Stomach (tissue), 19 donors: ENCODE measurements at places on chromosomes 1 and 21.
A peak's percentile ranks its signal among the peaks of the same experiment; 100 is the strongest.

- DNase-seq = no peak
Measured at GRCh38 chr1:74522148-74522547, 9.7 kb upstream of the LRRC53 start.

- DNase-seq = no peak
Measured at GRCh38 chr1:28244549-28245251, 8.8 kb downstream of the ATP5IF1 start.

- no peak for DNase-seq
Measured at GRCh38 chr1:157949074-157949354, 44.4 kb upstream of the KIRREL1 start.

DNA sequence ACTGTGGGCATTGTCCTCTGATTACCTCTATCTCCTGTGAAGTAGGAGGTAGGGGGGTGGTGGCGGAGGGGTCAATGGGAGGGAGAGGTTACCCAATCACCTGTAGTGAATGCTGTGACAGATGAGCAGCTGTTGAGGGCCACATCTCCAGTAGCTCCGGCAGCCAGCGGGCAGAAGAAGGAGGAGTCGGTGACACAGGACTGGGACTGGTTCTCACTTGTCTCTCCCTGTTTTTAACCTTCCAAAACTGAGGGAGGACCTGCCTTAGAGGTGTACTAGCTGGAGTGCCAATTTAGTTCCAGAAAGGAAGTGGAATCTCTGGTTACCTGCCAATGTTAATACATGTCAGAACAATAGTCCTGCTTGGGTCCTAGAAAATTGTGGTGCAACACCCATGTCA is 56.2 kb upstream of the ENAH start:
- DNase-seq = no peak

DNA sequence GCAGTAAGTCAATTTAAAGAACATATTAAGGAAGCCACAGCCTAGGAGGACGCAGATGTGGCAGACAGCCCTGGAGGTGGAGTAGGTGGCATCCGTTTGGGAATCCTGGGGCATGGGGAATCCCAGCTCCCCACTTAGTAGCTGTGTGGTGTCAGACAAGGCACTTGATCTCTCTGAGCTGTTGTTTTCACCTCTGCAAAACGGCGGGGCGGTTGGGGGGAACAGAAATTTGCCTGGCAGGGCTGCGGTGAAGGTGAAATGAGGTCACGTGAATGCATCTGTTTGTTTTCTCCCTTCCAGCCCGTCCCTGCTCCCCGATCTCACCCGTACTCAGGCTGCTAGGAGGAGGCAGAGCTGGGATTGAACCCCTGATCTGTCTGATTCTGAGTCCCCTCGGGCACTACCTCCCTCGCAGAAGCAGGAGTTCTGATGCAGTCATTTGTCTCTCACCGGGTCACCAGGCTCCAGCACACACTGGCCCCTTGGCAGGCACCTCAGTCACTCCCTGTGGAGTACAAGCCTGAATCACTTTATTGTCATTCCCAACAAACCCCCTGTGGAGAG is 2.2 kb upstream of the LAPTM5 start:
- no peak for DNase-seq

- no peak for DNase-seq
Measured at GRCh38 chr1:189036628-189037027, 1441.0 kb downstream of the BRINP3 start.

DNA sequence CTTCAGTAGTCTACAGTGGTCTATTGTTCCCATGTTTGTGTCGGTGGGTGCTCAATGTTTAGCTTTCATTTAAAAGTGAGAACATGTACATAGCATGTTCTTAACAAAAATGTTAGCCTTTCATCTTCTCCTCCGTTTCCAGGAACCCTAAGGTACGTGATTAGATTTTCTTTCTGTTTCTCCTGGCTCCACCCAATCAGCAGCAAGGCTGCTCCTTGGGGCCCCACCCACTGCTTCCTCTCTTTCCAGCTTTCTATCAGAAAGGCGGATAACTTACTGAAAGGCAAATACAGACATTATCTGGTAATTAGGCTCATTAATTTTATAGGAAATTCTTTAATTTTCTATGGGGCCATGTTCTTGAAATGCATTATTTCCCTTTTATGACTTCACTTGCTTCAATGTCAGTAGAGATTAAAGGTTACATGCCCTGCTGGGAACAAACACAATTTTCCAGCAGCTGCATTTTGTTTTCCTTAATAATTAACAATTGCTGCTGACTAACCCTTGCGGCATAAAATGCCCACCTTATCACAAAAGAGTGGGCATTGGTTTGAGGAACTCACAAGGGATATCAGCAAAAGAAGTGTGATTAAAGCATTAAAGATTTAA is 324.9 kb upstream of the SNX7 start:
- peak; percentile 66 for DNase-seq

DNA sequence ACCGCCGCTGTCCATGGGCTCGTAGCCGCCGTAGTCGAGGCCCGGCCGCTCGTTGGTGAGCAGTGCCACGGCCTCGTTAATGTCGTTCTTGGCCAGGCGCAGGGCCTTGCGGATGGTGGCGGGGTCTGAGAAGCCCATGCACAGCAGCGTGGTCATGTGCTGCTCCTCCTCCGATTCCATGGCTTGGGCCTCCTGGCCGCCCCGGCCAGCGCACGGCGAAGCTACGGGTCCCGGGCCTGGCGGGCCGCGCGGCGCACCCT is 300 bp downstream of the USP24 start:
- peak; percentile 27 for DNase-seq

GRCh38 chr1:247172996-247173395 is 1.2 kb upstream of the ZNF124 start:
- DNase-seq = peak; percentile 7

- no peak for DNase-seq
Measured at GRCh38 chr1:168303716-168304540, 23.3 kb downstream of the TBX19 start.

DNA sequence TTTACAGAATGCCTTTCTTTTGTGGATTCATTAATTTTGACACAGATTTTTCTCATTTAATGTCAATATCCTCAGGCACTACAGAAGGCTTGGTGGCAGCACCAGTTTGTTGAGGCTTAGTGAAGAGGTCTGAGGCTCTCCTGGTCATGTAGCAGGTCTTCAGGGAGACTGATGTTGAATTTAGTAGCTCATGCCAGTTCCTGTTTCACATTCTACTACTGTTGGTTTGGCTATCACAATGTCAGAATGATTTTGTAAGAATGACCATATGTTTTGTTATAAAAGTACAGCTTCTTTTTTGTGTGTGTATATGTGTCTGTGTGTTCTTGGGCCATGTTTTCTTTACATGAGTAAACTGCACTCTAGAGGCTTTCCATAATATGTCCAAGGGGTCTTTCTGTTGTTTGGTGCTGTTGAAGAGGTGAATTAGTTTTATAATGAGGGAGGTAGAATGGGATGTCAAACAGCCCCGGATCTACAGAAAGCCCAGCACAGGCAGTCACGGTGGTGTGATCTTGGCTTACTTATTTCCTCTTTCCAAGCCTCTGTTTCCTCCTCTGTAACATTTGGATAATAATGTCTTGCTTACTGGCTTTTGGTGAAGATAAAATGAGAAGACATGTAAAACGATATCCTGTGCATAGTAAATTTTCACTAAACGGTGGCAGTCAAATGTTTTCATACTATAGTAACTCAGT is 32.0 kb downstream of the C1orf21 start:
- DNase-seq = no peak

DNA sequence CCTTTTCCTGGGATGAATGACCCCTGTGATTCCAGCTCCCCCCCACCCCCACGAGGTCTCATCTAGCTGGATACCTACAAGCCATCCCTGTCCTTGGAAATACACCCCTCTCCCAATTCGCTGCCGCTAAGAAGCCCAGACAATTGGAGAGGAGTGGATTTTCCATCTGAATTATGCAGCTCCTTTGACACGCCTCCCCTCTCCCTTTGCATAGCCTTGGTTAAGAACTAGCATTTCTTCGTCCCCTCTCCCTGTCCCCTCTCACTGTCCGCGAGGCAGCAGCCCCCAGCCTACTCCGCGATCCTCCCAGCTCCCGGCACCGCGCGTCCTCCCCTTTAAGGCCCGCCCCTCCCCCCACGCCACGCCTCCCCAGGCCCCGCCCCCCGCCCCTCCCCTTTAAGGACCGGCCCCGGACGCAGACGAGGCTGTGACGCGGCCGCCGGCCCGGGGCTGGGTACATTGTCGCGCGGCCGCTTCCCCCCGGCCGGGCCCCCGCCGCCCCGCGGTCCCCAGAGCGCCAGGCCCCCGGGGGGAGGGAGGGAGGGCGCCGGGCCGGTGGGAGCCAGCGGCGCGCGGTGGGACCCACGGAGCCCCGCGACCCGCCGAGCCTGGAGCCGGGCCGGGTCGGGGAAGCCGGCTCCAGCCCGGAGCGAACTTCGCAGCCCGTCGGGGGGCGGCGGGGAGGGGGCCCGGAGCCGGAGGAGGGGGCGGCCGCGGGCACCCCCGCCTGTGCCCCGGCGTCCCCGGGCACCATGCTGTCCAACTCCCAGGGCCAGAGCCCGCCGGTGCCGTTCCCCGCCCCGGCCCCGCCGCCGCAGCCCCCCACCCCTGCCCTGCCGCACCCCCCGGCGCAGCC is at the start of gene MAPKAPK2:
MAPKAPK2 (plus strand) TSS at position 428 of the 856 bp plus-strand sequence; CDS start at position 753, 325 bp downstream.
- DNase-seq = peak; percentile 92

GRCh38 chr1:6045561-6045960 is at the start of gene KCNAB2:
Gene KCNAB2, plus strand, starts transcription at chr1:6045888. Its CDS starts 5,649 bp downstream, at chr1:6051537.
- DNase-seq = no peak

DNA sequence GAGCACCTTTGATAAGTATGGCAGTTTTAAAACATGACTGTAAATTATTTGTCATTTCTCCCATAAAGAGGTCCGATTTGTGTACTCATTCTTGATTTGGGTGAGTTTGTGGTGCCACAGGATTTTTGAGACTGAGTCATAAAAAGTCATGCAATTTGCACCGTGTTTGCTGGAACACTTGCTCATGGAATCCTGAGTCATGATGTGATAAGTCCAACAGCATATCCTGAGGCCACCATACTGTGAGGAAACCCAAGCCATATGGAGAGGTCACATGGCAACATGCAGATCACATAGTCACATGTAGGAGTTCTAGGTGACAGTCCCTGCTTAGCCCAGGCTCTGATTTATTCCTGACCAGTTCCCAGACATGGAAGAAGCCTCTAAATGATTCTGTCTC is 40.8 kb upstream of the PRRX1 start:
- DNase-seq = no peak

GRCh38 chr1:223006371-223006770 is 136.7 kb downstream of the TLR5 start:
- no peak for DNase-seq

GRCh38 chr1:165891111-165891860 is 63.9 kb downstream of the UCK2 start:
- no peak for DNase-seq

GRCh38 chr1:162285149-162285561 is 91.5 kb downstream of the SPATA46 start:
- DNase-seq = peak; percentile 95

DNA sequence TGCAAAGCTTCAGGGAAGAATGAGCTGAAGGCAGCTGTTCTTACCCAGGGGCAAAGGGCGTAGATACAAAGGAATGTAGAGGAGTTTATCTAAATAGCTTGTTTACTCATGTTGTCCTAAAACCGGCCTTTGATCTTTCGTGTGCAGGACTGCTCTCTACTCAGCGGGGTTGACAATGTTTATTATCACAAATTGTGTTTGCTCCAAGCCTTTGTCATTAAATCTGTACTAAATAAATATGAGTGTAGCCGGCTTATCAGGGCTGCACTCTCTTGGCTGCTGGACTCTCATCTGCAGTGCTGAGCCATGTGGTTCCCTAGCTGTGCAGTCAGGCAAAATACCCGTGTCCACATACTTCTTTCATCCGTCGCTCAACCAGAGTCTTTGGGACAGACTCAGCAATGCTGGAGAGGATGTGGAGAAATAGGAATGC is 199.0 kb downstream of the LBR start:
- DNase-seq = no peak

- no peak for DNase-seq
Measured at GRCh38 chr1:4784761-4785160, 130.4 kb downstream of the AJAP1 start.

GRCh38 chr1:40784771-40785151 is 1.2 kb downstream of the KCNQ4 start:
- DNase-seq = no peak

- no peak for DNase-seq
Measured at GRCh38 chr1:2082064-2082463, 31.9 kb downstream of the PRKCZ start.

- no peak for DNase-seq
Measured at GRCh38 chr21:34606051-34606450, 8.9 kb downstream of the RCAN1 start.

DNA sequence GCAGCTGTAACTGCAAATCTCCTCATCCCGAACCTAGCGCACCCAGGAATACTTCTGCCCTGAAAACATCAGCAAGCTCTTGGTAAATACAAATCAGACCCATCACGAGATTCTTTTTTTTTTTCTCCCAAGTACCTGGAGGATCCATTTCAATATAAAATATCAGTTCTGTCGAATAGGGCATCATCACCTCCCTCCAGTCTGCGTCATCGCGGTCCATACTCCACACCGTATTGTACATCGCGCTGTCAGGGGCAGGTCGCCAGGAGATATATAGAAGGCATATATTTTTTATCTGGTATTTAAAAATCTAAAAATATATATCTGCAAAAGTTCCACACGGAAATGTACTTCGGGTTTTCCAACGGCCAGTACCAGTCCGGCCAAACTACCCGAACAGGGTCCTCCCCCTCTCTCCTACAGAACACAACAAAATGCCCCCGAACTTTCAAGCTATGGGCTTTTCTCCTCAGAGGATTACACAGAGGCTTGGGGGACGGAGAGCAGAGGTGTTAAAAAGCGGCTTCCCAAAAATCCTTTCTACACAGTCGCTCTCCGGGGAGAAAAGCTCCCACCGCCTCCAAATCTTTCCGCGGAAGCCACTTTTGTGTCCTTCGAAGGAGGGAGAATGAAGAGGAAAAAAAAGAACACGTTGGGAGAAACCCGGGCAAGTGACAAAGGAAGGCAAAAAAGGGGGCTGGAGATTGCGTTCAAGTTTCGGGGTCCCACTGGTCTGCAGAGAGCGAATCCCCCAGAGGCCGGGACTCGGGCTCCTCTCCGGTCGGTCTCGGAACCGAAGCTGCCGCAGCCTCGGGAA is 509 bp downstream of the PIK3R3 start:
- DNase-seq = peak; percentile 38

- DNase-seq = no peak
Measured at GRCh38 chr21:35311985-35312384, 262.9 kb upstream of the RUNX1 start.

- DNase-seq = no peak
Measured at GRCh38 chr1:87961992-87962391, 633.3 kb downstream of the LMO4 start.
